Foreskin keratinocyte (primary cell): ENCODE measurements at places on chromosomes 1 and 21.

- no peak for DNase-seq
Measured at GRCh38 chr1:148160048-148160342, 7.9 kb upstream of the NBPF11 start.

DNA sequence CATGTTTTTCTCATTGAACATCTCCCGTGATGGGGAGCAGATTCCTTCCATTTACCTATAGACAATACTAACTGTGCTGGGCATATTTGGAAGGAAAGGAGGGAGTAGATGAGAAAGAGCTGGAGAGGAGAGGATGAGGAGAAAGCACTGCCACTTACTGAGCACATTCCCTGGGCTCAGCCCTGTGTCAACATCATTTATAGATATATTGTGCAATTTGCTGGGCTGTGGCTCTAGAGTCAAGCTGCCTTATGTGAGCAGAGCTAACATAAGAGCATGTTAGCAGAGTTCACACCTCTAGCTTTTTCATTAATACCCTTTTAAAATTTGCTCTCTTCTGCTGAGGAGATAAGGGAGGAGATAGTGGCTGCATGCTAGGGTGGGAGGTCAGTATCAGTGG is 22.3 kb upstream of the CD53 start:
- DNase-seq, result no peak

DNA sequence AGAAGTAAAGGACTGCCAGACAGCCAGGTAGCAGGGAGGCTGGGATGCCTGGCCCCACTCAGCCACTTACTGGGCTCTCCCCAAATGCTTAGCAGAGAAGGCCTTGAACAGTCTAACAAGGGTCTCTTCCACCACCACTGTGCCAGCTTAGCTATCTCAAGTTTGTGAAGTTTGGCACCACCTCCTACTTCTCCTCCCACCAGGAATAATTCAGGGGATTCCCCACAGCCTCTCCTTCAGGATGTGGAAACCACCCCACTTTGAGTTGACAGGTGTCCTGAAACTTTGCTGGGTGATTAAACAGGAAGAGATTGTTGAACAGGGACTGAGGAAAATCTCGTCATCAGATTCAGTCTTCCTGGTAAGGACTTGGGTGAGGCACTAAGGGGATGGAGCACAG is 59.4 kb upstream of the ATP1B1 start:
- peak; percentile 34 for DNase-seq

- peak; percentile 36 for DNase-seq
Measured at GRCh38 chr1:228664399-228664914, 70.8 kb upstream of the RHOU start.
